ENCODE measurements at places on chromosomes 1 and 21.
A peak's percentile ranks its signal among the peaks of the same experiment; 100 is the strongest.

DNA sequence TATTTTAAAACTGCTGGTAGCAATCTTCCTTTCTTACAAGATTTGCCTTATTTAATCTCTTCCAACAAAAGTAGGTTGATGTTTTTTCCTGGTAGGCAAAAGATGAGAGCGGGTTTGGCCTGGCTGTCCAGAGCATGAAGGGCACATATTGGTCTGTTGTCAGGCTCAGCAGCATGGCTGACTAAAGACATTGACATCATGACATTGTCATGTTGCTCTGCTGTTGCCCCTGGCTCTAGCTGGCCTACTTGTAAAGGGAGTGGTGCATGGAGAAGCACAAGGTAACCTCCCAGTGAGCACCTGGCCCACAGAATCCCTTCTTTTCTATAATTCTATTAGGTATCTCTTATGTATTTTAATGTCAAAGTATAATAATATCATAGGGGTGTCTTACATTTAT lies 23.6 kb downstream of the GNPAT start:
- no peak for DNase-seq

DNA sequence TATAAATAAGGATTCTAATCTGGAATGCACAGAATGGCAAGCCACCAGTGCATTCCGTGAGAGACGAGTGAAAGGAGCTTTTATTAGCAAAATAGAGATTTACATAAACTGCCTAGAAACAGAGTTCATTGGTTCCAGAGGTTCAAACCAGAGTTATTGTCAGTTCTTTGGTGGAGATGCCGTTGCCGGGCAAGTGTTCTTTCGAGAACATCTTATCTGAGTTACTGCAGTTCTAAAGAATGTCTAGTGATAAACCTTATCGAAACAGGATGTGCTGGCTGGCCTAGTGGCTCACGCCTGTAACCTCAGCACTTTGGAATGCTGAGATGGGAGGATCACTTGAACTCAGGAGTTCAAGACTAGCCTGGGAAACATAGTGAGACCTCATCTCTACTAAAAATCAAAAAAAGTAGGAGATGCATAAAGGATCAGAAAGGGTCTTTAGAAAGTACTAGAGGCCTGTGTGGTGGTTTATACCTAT lies 19.9 kb upstream of the EVI5 start:
- DNase-seq = no peak

DNA sequence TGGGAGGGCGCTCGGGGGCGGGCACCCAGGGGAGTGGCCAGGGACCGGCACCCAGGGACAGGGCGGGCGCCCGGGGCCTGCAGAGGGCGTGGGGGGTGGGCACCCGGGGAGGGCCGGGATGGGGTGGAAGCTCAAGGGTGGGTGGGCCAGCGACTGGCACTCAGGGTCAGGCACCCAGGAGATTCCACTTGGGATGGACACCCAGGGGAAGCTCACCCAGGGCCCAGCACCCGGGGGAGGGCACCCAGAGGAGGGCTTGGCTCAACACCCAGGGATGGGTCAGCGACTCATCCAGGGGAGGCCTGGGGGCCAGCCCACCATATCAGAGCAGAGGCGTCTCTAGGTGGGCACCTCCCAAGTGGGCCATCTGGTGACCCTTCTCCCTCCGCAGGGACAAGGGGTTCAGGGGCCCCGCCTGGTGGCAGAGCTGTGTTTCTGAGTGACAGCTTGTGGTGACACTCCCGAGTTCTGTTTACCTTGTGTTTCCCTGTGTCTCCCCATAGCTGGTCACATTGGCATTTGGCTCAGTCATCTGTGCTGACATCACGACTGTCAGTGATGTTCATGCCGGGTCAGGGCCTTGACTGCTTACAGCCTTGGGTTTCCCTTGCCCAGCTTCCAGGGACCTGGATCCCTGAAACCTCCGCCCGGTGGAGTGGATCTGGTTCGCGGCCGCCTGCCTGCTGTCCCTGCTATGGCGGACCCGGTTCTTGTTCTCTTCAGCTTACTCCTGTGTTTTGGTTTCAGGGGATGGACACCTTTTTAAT lies 749 bp downstream of the IBA57 start:
- peak; percentile 32 for DNase-seq

DNA sequence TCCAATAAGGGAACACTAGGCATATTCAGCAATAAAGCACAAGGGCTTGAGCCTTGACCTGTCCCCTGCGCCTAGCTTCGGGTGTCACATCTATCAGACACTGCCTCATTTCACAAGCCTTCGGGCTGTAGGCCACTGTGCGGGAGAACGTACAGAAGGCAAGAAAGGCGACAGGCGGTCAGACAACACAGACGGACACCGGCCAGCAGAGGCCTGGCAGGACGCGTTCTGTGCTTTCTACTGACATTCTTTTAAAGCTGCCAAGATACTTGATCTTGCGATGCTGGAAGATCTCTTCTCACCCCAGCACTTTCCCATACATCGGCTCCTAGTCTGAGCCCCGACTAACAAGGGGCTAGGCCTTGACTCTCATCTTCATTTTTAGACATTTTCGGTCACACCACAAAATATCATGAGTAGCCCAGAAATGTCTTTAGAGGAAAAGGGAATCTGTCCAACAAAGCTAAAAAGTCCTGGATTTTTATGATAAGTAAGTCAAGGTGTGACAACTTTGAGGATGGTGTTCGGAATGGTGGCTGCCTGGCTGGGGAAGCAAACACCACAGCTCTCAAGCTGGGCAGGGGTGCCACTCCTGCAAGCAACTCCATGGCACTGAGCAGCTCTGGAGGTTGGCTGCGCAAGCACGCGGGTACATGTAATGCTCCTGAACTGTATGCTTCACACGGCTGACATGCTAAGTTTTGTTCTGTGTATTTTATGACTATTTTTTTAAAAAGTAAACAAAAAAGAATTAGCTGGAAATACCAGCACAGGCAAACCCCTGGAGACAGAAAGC lies 18.7 kb downstream of the RIPK4 start:
- no peak for DNase-seq

GRCh38 chr1:78370356-78370755 lies 120.4 kb upstream of the PTGFR start:
- DNase-seq = no peak
